ENCODE measurements at places on chromosomes 5 and 9.
A peak's percentile ranks its signal among the peaks of the same experiment; 100 is the strongest.

DNA sequence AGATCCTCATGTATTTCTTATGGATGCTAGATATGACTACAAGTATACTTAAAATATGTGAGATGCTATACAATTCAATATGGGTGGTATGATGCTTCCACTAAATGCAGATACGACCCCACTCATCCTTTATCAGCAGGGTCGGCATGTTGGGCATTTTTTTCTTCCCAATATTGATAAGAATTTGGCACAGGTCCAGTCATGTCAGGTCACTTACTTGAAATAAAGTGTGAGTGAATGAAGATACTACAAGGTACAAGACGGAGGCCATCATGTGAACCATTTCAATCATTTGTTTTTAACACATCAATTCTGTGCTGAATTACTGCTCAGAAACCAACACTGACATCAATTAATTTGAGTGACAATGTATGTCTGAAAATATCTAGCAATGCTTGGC is 146.9 kb upstream of the GNA14 start:
- peaks cover 8% of the 10 kb centered on the region for H3K4me1 ChIP-seq
- H3K27me3 ChIP-seq, result no peaks in the 10 kb centered on the region
- H3K27ac ChIP-seq, result no peak overlapping the region
- H3K36me3 ChIP-seq, result peaks cover 11% of the 10 kb centered on the region

GRCh38 chr5:100746730-100747129 is 156.4 kb downstream of the ST8SIA4 start:
- no peaks in the 10 kb centered on the region for H3K36me3 ChIP-seq
- H3K27ac ChIP-seq, result no peak overlapping the region
- H3K4me1 ChIP-seq, result peaks cover 11% of the 10 kb centered on the region
- H3K27me3 ChIP-seq, result peaks cover 14% of the 10 kb centered on the region

DNA sequence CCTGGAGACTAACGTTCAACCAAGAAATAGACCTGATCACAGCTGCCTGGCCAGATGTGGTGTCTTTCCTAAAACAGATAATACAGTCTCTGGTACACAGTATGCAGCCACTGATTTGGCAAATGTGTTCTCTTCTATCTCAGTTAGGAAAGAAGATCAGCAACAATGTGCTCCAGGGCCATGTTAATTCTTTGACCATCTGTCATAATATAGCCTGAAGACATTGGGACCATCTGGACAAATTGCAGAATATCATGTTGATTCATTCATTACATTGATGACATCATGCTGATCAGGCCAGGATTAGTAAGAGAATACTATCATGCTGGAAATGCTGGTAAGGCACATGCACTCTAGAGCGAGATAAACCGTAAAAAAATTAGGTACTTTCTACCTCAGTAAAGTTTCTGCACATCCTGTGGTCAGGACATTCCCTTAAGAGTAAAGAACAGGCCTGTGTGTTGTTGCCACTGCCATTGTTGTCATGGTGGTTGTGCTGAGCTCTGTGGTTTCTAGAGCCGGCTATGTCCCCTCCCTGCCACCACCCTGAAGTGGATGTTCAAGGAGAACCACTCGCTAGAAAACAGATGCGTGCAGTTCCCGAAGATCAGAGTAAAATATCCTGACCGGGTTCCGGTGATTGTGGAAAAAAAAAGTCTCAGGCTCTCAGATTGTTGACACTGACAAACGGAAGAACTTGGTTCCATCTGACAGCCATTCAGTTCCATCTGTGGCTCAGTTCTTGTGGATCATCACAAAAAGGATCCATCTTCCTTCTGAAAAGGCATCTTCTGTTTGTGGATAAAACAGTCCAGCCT is 6.4 kb upstream of the JMY start:
- H3K4me3 ChIP-seq, result no peak overlapping the region
- peak; percentile 49 for DNase-seq
- H3K27ac ChIP-seq, result peak overlapping the region; percentile 51
- H3K27me3 ChIP-seq, result peaks cover 2% of the 10 kb centered on the region
- H3K4me1 ChIP-seq, result peaks cover 10% of the 10 kb centered on the region

DNA sequence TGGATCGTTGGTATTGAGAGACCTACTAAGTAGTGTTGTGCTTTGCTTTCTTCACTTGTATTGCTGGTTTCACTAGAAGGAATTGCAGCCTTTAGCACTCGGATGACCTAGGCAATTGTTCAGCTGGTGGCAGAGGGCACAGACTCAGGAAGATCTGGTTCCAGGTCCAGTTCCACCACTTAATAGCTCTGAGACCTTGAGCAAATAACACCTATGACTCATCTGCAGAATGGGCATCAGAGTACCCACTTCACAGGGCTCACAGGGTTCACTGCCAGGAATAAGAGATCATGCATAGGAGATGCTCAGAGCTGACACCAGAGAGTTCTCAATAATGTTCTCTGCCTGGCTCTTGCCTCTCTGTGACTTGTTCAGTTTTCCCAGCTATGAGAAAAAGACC is 133.6 kb downstream of the SIL1 start:
- no peaks in the 10 kb centered on the region for H3K36me3 ChIP-seq
- H3K27ac ChIP-seq, result no peak overlapping the region
- H3K4me3 ChIP-seq, result no peak overlapping the region
- peaks cover 15% of the 10 kb centered on the region for H3K4me1 ChIP-seq

DNA sequence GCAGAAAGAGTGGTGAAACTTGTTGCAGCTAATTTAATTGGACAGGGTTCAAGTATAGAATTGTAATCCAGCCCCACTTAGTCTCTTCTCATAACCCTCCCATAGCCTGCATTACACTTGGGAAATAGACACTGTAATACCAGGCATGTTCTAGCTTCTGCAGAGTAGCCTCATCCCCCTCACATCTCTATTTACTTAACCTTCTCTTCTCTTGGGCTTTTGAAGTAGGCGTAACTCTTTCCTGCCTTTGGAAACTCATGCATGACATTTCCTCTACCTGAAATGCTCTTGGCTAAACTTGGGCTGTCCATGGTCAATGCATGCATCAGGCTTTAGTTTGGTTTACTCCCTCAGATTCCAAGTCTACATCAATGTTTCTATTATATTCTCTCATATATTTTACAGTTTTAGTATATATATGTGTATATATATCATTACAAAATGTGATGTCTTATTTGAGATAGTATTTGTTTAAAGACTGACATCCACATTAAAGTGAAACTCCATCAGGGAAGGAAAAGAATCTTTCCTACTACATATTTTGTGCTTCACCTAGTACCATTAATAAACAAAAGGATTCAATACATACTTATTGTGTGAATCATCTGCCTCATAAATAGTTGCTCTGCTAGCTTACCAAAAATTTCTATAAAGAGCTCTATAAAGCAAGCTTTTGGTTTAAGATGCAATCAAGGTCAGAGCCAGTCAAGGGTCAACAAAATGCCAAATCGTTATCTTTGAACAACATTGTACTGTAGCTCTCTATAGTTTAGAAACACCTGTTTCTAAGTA is 1158.0 kb downstream of the MAT2B start:
- DNase-seq, result no peak
- no peak overlapping the region for H3K27ac ChIP-seq
- H3K27me3 ChIP-seq, result no peaks in the 10 kb centered on the region
- no peak overlapping the region for H3K4me3 ChIP-seq
- H3K36me3 ChIP-seq, result no peaks in the 10 kb centered on the region
- H3K4me1 ChIP-seq, result no peaks in the 10 kb centered on the region

GRCh38 chr5:124847907-124848306 is 101.5 kb upstream of the ZNF608 start:
- no peaks in the 10 kb centered on the region for H3K27me3 ChIP-seq
- no peak overlapping the region for H3K27ac ChIP-seq
- no peak overlapping the region for H3K4me3 ChIP-seq
- H3K4me1 ChIP-seq, result no peaks in the 10 kb centered on the region
- H3K36me3 ChIP-seq, result no peaks in the 10 kb centered on the region

- H3K27me3 ChIP-seq, result peaks cover 18% of the 10 kb centered on the region
- peaks cover 4% of the 10 kb centered on the region for H3K4me1 ChIP-seq
- no peaks in the 10 kb centered on the region for H3K36me3 ChIP-seq
- no peak overlapping the region for H3K4me3 ChIP-seq
These were observed 44.3 kb downstream of the PSD2 start for GRCh38 chr5:139839918-139840317.

DNA sequence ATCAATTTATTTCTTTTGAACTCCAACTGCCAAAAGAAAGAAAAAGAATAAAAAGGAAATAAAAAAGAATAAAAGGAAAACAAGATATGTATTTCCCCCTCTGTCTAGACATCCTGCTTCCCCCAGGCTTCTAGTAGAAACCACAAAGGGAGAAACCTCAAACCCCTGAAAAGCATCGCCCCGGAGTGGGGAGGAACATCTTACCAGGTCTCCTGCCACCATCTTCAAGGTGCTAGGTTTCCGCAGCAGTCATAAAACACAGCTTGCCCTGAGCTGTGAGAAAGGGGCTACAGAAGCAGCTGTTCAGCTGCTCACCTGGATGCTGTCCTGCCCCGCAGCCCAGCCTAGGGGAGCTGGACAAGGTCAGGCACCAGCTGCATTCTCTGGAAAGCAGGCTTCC is 487.7 kb downstream of the GADD45G start:
- no peaks in the 10 kb centered on the region for H3K36me3 ChIP-seq
- H3K27me3 ChIP-seq, result peaks cover 35% of the 10 kb centered on the region
- H3K4me3 ChIP-seq, result no peak overlapping the region
- no peak for DNase-seq
- no peak overlapping the region for H3K27ac ChIP-seq

DNA sequence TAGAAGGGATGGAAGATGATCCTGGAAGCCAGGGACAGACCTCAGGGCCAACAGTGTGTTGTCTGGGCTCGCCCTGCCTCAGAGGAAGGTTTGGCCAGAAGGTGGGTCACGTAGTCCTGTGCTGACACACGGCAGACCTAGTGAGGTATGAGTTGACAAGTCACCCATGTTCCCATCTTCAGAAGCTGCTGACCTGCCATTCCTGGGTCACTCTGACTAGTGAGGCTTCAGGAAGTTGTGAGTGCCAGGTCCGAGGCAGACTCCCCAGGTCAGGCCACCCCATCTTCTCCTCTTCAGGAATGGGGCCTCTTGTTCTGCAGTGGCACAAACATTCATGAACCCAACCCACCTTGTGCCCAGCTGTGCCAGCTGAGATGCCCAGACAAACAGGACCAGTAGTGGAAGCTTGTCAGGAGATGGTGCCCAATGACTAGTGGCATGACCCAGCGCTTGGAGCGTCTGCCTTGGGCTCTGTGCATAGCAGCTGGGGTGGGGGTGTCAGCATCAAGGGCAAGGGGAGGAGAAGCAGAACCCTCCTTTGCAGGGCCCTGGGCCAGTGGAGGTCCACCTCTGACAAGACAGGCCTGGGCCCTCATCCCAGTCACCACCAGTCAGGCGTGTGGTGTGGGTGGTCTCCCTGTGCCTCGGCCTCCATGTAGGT is 16.8 kb upstream of the ANGPTL2 start:
- H3K36me3 ChIP-seq, result no peaks in the 10 kb centered on the region
- no peaks in the 10 kb centered on the region for H3K4me1 ChIP-seq
- DNase-seq, result no peak
- H3K27ac ChIP-seq, result no peak overlapping the region
- H3K27me3 ChIP-seq, result peaks cover 13% of the 10 kb centered on the region

DNA sequence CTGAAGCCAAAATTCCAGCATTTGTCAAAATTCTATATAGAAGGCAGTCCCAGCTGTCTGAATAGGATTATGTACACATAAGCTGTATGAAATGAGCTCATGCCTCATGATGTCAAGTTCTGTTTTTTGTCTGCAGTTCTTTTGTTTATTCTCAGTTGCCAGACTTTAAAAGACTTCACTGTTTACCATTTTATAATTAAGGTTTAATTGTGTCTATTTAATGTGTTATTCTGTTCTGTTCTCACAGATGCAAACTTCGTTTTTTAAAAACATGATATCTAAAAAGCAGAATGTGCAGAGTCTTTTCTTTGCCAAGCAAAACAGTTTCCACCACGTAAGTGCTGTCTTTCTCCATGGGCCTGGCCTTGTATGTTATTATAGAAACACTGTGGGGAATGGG is 31.1 kb downstream of the ERAP1 start:
- no peaks in the 10 kb centered on the region for H3K27me3 ChIP-seq
- peaks cover 13% of the 10 kb centered on the region for H3K4me1 ChIP-seq
- H3K4me3 ChIP-seq, result no peak overlapping the region
- no peak overlapping the region for H3K27ac ChIP-seq
- H3K36me3 ChIP-seq, result peaks cover 73% of the 10 kb centered on the region

- no peak overlapping the region for H3K27ac ChIP-seq
- no peak overlapping the region for H3K4me3 ChIP-seq
- peaks cover 4% of the 10 kb centered on the region for H3K27me3 ChIP-seq
- DNase-seq, result peak; percentile 16
- no peaks in the 10 kb centered on the region for H3K36me3 ChIP-seq
These were observed 354.9 kb downstream of the DIRAS2 start for GRCh38 chr9:90287567-90288274.

- DNase-seq, result no peak
- H3K4me3 ChIP-seq, result no peak overlapping the region
- H3K27ac ChIP-seq, result no peak overlapping the region
- peaks cover 34% of the 10 kb centered on the region for H3K4me1 ChIP-seq
- peaks cover 2% of the 10 kb centered on the region for H3K27me3 ChIP-seq
- H3K36me3 ChIP-seq, result peaks cover 13% of the 10 kb centered on the region
These were observed 5.4 kb downstream of the ROPN1L start for GRCh38 chr5:10447041-10447440.

GRCh38 chr9:133733421-133733795 is 4.7 kb downstream of the SARDH start:
- no peaks in the 10 kb centered on the region for H3K27me3 ChIP-seq
- no peaks in the 10 kb centered on the region for H3K36me3 ChIP-seq
- no peak overlapping the region for H3K27ac ChIP-seq
- H3K4me1 ChIP-seq, result no peaks in the 10 kb centered on the region
- H3K4me3 ChIP-seq, result no peak overlapping the region

DNA sequence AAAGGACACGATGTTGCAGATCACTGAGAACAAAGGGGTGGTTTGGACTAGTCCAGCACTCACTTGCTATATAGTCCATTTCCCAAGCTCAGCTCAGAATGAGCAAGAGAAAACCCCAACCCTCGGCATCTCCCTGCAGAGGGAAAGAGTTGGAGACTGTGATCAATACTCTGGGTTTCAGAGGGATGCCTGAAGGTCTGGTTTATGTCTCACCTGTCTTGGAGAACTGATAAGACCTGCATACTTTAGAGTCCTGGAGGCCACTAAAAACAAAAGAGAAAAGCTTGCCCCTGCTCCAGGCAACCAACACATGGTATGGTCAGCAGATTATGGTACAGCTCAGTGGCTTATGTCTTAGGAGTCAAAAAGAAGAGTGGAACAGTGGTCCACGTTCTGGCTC is 1006.9 kb downstream of the CDH9 start:
- DNase-seq, result no peak
- no peak overlapping the region for H3K4me3 ChIP-seq
- H3K36me3 ChIP-seq, result no peaks in the 10 kb centered on the region
- no peaks in the 10 kb centered on the region for H3K4me1 ChIP-seq
- H3K27ac ChIP-seq, result no peak overlapping the region
